Stimulated activated naive B cell treated with anti-CD40 and anti-IgM and Interleukin-4, amounts not matched to agents 10 μg/mL and 1 μg/mL and 100 μg/mL, for 72 hours (primary cell): ENCODE measurements at places on chromosomes 7 and 10.

DNA sequence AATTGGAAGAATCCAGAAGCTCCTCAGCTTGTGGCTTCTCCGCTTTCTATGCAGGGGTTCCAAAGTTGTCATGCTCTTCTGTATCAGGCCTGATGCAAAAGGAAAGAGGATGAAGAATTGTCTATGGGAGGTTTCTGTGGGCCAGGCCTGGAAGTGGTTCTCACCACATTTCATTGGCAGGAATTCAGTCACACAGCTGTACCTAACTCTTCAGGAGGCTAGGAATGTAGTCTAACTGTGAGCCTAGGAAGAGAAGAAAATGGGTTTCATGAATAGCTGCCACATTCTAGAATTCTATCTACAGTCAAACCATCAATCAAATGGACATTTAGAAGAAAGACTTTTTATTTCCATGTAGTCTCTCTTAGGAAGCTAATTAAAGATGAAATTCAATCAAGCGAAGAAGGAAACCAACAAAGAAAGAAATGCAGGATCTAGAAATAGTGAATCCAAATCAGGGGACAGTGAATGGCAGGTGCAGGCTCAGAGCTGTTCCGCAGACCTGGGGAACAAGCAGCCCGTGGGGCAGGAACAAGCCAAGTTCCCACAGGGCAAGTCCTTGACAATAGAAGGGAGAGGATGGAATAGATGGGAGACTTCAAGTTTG lies 25.4 kb upstream of the USP6NL start:
- H3K36me3 ChIP-seq, result no peaks in the 10 kb centered on the region
- no peak for DNase-seq
- H3K27ac ChIP-seq, result no peak overlapping the region
- H3K4me1 ChIP-seq, result peaks cover 48% of the 10 kb centered on the region

DNA sequence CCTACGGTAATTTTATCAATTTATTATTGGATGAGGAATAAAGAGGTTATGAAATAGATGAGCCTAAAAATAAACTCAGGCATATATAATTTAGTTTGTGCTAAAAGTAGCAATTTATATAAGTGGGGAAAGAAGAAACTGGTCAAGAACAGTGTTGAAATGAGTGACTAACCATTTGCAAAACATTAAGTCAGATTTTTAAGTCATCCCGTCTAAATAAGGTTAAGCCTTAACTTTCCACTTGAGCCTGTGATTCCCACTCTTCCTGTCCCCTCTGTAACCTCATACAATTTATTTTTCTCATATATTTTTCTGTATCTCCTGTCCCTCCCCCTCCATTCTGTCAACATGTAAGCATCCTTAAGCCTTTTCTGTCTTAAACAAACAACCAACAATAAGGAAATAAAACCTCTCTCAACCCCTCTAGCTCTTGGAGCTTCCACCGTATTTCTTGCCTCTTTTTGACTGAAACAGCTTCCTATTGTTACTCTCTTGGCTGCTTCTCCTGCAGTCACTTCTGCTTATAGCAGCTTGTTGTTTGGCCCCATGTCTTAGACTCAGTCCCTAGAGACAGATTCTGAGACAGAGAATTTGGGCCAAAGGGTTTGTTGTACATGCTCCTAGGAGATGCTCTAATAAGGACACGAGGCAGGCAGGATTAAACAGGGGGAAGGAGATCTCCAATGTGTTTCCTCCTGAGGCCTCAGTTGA lies 109.7 kb downstream of the GNAI1 start:
- DNase-seq, result no peak
- no peak overlapping the region for H3K27ac ChIP-seq
- no peaks in the 10 kb centered on the region for H3K36me3 ChIP-seq
- no peaks in the 10 kb centered on the region for H3K4me1 ChIP-seq
- no peaks in the 10 kb centered on the region for H3K27me3 ChIP-seq
- no peak overlapping the region for H3K4me3 ChIP-seq

GRCh38 chr7:135748770-135749169 lies at the start of gene FAM180A:
TSS of gene FAM180A (minus strand) at chr7:135748813. CDS start at chr7:135748580, 233 bp downstream.
- H3K4me1 ChIP-seq, result no peaks in the 10 kb centered on the region
- H3K4me3 ChIP-seq, result no peak within 1 kb of the TSS
- H3K27me3 ChIP-seq, result peaks cover 9% of the 10 kb centered on the region
- no peaks in the 10 kb centered on the region for H3K36me3 ChIP-seq
- H3K27ac ChIP-seq, result no peak within 1 kb of the TSS

GRCh38 chr10:56012101-56012500 lies 349.0 kb downstream of the ZWINT start:
- no peak overlapping the region for H3K4me3 ChIP-seq
- H3K27me3 ChIP-seq, result no peaks in the 10 kb centered on the region
- H3K36me3 ChIP-seq, result no peaks in the 10 kb centered on the region
- DNase-seq, result no peak

DNA sequence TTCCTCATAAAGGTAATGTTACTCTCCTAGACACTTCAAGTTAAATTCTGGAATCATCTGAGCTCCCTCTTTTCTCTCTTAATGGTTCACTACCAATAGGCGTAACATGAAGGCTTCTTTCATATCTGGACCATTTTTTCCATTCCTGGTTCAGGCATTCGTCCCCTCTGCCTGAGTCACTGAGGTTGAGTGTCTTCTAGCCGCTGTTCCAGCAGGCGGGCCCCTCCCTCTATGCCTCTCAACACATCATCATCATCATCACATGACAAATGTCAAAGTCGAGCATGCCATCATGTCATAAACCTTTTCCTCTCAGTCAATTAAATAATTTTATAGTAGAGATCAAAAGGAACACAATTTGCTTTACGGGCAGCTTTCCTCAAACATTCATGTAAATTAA lies 168.9 kb upstream of the ASAH2 start:
- no peaks in the 10 kb centered on the region for H3K27me3 ChIP-seq
- H3K4me1 ChIP-seq, result peaks cover 40% of the 10 kb centered on the region

DNA sequence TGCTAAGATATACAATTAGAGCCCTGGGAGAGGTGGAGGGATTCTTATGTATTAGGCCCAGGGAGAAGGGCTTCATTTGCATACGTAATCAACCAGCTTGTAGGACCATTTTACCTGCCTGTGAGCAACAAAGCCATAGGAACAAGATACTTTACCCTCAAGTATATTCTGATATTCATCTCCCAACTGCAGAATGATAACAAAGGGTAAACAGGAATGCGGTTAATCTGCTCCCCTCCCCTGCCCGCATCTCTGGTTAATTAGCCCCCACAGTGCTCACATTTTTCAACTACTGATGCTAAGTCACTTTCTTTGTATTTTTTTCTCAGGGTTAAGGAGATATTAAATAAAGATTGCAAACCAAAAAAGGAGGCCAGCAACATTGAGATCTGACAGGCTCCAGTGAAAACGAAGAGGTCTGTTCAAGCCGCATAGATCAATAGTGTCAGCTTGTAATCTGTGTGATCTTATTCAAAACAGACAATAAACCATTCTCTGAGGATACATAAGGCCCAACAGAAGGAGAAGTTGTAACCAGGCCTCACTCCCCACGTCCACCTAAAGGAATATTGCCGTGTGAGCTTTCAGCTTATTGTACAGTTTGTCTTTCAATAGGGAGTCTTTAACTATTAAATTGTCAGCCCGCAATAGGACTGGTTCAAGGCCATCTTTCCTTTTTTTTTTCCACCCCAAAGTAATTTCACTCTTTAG lies 203.4 kb downstream of the RAPGEF5 start:
- peaks cover under 1% of the 10 kb centered on the region for H3K36me3 ChIP-seq
- no peak for DNase-seq
- H3K27ac ChIP-seq, result no peak overlapping the region
- H3K4me1 ChIP-seq, result no peaks in the 10 kb centered on the region
- H3K4me3 ChIP-seq, result no peak overlapping the region

- H3K4me3 ChIP-seq, result peak overlapping the region; percentile 77
- peaks cover under 1% of the 10 kb centered on the region for H3K36me3 ChIP-seq
- no peaks in the 10 kb centered on the region for H3K27me3 ChIP-seq
- H3K27ac ChIP-seq, result peak overlapping the region; percentile 65
- peaks cover 56% of the 10 kb centered on the region for H3K4me1 ChIP-seq
Measured at GRCh38 chr7:18289788-18290187, 205.8 kb upstream of the HDAC9 start.

GRCh38 chr7:140593672-140593982 lies 47.0 kb downstream of the DENND2A start:
- no peak for DNase-seq
- H3K4me1 ChIP-seq, result no peaks in the 10 kb centered on the region
- H3K36me3 ChIP-seq, result no peaks in the 10 kb centered on the region
- no peak overlapping the region for H3K27ac ChIP-seq
- peaks cover 19% of the 10 kb centered on the region for H3K27me3 ChIP-seq

DNA sequence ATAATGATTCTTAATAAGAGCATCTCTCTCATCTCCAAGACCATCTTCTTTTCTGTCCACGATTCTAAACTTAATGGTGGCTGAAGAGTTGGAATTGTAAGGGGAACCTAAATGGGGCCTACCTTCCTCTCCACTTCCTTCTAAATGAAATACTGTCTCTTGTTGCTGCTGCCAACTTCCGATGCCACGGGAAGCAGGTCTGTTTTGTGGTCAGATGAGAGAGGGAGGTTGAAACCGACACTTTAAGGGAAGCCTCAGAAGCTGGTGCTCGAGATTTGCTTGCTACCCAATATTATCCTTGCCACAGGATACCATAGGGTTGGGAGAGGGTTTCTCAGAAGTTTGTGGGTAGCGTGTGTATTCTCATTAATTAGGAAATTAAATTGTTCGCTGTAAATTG lies 464.1 kb downstream of the SUGCT start:
- H3K36me3 ChIP-seq, result no peaks in the 10 kb centered on the region
- no peaks in the 10 kb centered on the region for H3K27me3 ChIP-seq
- no peak for DNase-seq
- no peak overlapping the region for H3K27ac ChIP-seq
- H3K4me1 ChIP-seq, result peaks cover 9% of the 10 kb centered on the region

GRCh38 chr7:99478464-99479440 lies 6.1 kb downstream of the ZNF789 start:
- no peak overlapping the region for H3K4me3 ChIP-seq
- H3K36me3 ChIP-seq, result peaks cover 23% of the 10 kb centered on the region
- DNase-seq, result no peak

DNA sequence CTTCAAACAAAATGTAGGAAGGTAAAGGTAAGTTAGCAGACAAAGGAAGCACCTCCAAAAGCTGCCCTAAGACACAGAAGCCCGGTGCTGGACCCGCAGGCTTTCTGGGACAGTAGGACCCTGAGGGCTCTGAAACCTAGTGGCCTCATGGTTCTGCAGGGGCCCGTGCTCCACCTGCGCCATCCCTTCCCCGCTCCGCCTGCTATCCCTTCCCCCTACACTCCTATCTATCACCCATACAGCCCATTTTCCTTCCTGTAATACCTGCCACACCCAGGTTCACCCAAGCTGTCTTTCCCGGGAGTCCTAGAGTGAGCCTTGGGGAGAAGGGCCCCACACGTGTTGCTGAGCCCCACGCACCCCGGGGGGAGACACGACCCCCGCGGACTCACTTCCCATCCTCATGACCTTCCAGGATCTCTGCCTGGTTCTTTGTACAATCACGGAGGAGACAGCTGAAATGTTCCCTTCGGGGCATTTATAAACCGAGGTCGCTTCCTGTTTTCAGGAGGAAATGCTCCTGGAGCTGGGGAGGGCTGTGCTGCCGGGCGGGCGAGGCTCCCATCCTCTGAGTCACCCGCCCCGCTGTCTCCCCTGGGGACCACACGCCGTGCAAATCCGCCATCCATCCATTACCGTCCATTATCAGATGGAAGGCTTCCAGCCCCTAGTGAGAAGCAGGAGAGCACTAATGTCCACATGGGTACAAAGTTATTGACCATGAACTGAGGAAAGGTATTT lies 251.7 kb upstream of the PITRM1 start:
- peaks cover 25% of the 10 kb centered on the region for H3K27me3 ChIP-seq
- no peak overlapping the region for H3K27ac ChIP-seq
- no peaks in the 10 kb centered on the region for H3K36me3 ChIP-seq
- peak; percentile 11 for DNase-seq
- H3K4me1 ChIP-seq, result peaks cover 12% of the 10 kb centered on the region

DNA sequence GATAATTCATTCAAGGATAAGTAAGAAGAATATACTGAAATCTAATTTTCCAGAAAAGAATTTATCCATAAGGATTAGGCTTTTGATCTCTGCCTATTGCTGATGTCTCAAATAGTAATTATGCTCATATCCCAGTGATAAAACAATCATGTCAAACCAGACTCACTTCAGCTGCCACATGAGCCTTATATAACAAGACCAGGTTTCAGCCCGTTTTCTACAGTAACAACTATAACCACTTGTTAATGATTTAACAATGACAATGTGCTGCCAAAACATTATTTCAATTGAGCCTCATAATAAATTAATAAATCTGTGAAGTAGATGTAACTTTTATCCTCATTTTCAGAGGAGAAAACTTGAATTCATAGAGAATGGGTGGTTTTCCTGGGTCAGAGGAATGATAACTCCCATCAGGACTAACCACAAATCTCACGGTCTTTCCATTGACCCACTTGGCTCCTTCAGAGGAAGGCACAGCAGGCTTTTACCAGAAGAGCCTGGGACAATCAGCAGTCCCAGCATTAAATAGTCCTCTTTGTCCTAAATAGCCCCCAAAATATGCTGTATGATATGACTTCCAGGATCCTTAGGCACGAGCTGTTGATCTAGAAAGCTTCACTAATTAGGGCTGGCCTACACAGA lies 42.5 kb upstream of the SLIT1 start:
- no peaks in the 10 kb centered on the region for H3K27me3 ChIP-seq
- H3K27ac ChIP-seq, result no peak overlapping the region
- no peaks in the 10 kb centered on the region for H3K4me1 ChIP-seq

DNA sequence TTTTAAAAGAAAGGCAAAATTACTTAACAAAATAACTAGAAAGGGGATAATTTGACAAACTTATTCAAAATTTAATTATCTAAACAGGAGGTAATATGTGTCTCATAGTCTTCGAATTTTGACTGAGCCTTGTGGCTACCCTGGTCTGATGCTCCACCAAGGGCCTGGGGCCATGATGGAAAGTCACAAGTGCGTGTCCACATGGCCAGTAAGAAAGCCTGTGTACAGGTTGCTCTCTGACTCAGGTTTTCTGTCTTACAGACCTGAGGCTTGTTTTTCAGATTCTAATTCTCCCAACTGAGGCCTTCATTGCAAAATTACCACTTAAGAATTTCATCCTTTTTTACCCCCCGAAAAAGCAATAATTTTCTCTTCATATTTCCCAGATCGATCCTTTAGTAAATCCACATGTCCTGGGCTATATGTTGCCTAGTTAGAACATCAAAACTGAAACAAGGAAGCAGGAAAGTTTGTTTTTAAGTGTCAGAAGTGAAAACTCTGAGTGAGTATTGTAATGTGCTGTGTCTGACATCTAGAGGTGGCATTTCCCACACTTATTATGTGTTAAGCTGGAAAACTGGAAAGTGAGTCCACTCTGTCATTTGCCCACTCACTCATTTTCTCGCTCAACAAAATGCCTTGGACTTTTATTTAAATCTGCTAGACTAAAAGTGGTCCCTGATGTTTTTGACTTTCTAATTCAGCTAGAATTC lies 10.0 kb downstream of the CYP3A43 start:
- peak overlapping the region; percentile 66 for H3K27ac ChIP-seq
- H3K27me3 ChIP-seq, result peaks cover 10% of the 10 kb centered on the region
- H3K36me3 ChIP-seq, result no peaks in the 10 kb centered on the region
- H3K4me1 ChIP-seq, result peaks cover 3% of the 10 kb centered on the region

GRCh38 chr10:117830205-117830604 lies 216.5 kb downstream of the RAB11FIP2 start:
- no peak overlapping the region for H3K27ac ChIP-seq
- no peaks in the 10 kb centered on the region for H3K36me3 ChIP-seq
- peaks cover 8% of the 10 kb centered on the region for H3K4me1 ChIP-seq
- H3K4me3 ChIP-seq, result peak overlapping the region; percentile 63
- peaks cover 19% of the 10 kb centered on the region for H3K27me3 ChIP-seq
- DNase-seq, result no peak

- H3K4me3 ChIP-seq, result peak overlapping the region; percentile 84
- DNase-seq, result peak; percentile 83
- peak overlapping the region; percentile 93 for H3K27ac ChIP-seq
- H3K27me3 ChIP-seq, result no peaks in the 10 kb centered on the region
- peaks cover 20% of the 10 kb centered on the region for H3K36me3 ChIP-seq
Measured at GRCh38 chr7:130912862-130913638, 179.0 kb upstream of the KLF14 start.
